ENCODE measurements at places on chromosomes 3 and 15. TPM values are rescaled to one million over a fixed set of nuclear protein-coding genes. Genes with fewer than 3 reads are reported as not detected.

DNA sequence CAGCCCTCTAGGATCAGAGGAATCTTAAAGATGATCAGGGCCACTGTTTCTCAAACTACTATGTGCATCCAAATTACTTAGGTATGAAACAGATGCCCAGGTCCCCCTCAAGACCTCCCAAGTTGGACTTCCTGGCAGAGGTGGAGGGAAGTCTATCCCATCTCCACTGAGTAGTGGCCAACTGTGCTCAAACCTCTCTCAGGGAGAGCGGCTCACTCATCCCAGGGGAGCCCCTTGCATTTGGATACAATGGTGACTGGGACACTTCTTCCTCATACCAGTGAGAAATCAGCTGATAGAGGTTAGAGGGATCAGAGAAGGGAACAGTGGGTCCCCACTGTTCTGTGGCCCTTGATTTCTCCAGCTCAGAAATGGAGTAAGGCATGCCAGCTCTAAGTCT, 8.7 kb upstream of the WNT7A start:
- DNase-seq, result no peak
- peaks cover 16% of the 10 kb centered on the region for H3K4me1 ChIP-seq
- no peak overlapping the region for H3K27ac ChIP-seq
- peaks cover 3% of the 10 kb centered on the region for H3K36me3 ChIP-seq
- no peaks in the 10 kb centered on the region for H3K27me3 ChIP-seq
- H3K4me3 ChIP-seq, result no peak overlapping the region

- H3K27ac ChIP-seq, result no peak overlapping the region
- H3K36me3 ChIP-seq, result peaks cover 15% of the 10 kb centered on the region
- no peak for DNase-seq
- no peaks in the 10 kb centered on the region for H3K4me1 ChIP-seq
- H3K4me3 ChIP-seq, result no peak overlapping the region
- no peaks in the 10 kb centered on the region for H3K27me3 ChIP-seq
These were observed 38.3 kb upstream of the DCUN1D1 start for GRCh38 chr3:183018421-183019192.

DNA sequence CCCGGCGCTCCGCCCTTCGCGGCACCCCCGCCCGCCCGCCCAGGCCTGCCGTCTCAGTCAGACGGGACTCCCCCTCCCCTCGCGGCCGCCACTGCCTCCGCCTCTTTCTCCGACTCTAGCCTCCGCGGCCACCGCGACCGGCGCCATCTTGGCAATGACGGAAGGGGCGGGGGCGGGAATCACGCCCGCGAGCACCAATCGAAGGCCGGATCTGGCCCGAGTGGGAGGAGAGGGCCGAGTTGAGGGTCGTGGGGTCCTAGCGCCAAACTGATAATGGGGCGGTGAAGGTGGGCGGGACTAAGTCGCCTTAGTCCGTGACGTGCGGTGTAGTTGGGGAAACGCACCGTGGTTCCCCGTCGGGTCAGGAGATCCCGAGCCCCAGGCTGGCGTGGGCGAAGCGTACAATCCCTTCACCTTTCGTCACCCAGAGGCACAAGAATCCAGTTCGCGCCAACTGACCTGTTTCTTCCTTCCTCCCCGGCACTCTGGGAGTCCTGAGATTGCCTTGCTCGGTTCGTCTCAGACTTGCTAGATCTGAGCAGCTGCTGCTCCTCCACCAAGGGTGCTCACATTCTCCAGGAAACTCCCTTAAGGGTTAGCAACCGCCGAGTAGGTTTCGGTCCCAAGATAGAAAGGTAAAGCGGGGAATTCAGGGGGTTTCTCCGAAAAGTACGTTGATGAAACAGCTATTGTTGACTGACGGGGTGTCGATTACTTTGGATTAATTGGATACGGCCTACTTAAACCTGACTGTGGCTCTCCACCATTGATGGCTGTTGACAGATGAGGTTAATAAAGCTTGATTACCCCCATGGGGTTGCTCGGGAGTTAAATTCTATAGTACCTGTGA, at the start of gene DENND4A:
TSS of gene DENND4A (minus strand) at position 156 of the 850 bp plus-strand sequence. CDS start 35,843 bp downstream, outside the sequence.
- H3K4me3 ChIP-seq, result peak within 1 kb of the TSS; percentile 83
- no peaks in the 10 kb centered on the region for H3K27me3 ChIP-seq
- peak within 1 kb of the TSS; percentile 96 for H3K27ac ChIP-seq

DNA sequence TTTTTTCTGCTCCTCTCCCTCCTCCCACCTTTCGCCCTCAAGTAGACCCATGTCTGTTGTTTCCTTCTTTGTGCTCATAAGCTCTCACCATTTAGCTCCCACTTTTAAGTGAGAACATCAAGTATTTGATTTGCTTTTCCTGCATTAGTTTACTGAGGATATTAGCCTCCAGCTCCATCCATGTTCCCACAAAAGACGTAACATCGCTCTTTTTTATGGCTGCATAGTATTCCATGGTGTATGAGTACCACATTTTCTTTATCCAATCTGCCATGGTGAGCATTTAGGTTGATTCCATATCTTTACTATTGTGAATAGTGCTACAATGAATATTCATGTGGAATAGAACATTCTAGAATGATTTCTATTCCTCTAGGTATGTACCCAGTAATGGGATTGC, 178.6 kb downstream of the RYR3 start:
- DNase-seq, result no peak
- no peaks in the 10 kb centered on the region for H3K36me3 ChIP-seq
- H3K4me1 ChIP-seq, result no peaks in the 10 kb centered on the region
- peaks cover 8% of the 10 kb centered on the region for H3K27me3 ChIP-seq

GRCh38 chr15:67564968-67565345, 22.5 kb downstream of the MAP2K5 start:
- peak overlapping the region; percentile 35 for H3K4me3 ChIP-seq
- H3K36me3 ChIP-seq, result peaks cover 25% of the 10 kb centered on the region
- no peak overlapping the region for H3K27ac ChIP-seq
- no peak for DNase-seq
- no peaks in the 10 kb centered on the region for H3K27me3 ChIP-seq

DNA sequence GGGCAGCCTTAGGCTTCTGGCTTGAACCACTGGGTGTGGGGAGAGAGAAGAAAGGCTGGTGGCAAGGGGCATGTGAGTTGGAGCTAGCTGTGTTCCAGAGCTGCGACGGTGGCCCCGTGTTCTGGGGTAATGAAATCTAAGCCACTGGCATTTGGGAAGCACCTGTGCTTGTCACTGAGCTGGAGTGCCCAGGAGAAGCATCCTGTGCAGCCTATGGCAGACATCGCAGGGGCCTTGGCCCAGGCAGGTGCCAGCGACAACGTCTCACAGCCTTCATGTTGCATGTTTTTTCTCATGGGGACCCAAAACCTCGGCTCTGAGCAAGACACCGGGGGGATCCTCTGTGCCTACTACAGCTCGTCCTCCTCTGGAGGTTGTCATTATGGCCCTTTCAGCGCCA, 91.1 kb upstream of the PLXNA1 start:
- DNase-seq, result no peak
- no peak overlapping the region for H3K4me3 ChIP-seq
- H3K27ac ChIP-seq, result no peak overlapping the region
- peaks cover 3% of the 10 kb centered on the region for H3K4me1 ChIP-seq
- H3K27me3 ChIP-seq, result no peaks in the 10 kb centered on the region

- H3K27me3 ChIP-seq, result no peaks in the 10 kb centered on the region
- no peak overlapping the region for H3K4me3 ChIP-seq
- no peak for DNase-seq
These were observed 68.4 kb upstream of the RAP2B start for GRCh38 chr3:153093629-153094028.

GRCh38 chr3:37836589-37836988, 25.1 kb upstream of the CTDSPL start:
- no peaks in the 10 kb centered on the region for H3K27me3 ChIP-seq
- no peaks in the 10 kb centered on the region for H3K36me3 ChIP-seq
- H3K4me3 ChIP-seq, result no peak overlapping the region
- DNase-seq, result no peak

DNA sequence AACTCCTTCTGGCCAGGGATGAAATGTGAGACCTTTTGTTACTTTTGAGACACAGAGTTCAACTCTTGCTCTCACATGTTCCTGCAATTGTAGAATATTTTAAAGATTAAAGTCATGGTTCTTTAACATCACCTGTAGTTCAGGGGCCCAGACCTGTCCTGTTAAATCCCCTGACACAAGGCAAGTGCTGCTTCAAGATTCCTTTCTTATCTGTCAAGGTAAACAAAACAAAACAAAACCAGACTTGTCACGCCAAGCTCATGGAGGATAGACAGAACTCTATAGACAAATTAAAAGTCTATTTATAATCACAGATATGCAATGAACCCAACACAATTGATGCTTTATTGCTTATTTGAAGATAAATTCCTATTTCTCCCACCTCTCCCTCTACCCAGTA, 48.6 kb upstream of the NEDD4 start:
- H3K27me3 ChIP-seq, result peaks cover 3% of the 10 kb centered on the region
- peak overlapping the region; percentile 95 for H3K27ac ChIP-seq
- H3K36me3 ChIP-seq, result peaks cover 35% of the 10 kb centered on the region
- H3K4me1 ChIP-seq, result peaks cover 41% of the 10 kb centered on the region
- no peak for DNase-seq

- no peaks in the 10 kb centered on the region for H3K4me1 ChIP-seq
- no peak overlapping the region for H3K4me3 ChIP-seq
- DNase-seq, result no peak
- H3K36me3 ChIP-seq, result no peaks in the 10 kb centered on the region
These were observed 1370.6 kb downstream of the SI start for GRCh38 chr3:163707659-163708058.

DNA sequence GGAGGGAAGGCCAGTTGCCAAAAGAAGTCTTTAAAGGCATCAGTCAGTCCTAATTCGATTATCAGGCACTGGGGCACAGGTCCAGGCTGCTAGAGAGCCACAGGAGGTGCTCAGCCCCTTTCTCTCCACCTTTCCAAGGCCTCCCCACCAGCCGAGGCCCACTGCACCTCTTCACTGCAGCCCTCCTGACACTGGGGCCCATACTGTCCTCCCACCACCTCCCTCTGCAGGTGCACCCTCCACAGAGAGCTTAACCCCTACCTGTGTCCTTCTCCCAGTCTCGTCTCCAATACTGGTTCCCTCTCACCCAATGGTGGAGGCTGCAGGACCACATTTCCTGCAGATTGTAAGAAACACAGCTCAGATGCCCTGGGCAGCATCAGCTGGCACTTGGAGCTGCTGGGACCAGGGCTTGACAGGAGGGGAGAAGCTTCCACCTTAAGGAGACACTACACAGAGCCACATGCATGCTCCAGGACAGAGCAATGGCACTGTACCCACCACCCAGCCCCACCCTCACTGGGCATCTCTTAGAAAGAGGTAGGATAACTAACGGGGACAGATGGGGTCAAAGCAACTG, 81.6 kb upstream of the PRR20G start:
- H3K36me3 ChIP-seq, result no peaks in the 10 kb centered on the region
- no peak for DNase-seq
- H3K27ac ChIP-seq, result no peak overlapping the region
- H3K4me1 ChIP-seq, result no peaks in the 10 kb centered on the region
- H3K4me3 ChIP-seq, result no peak overlapping the region
- H3K27me3 ChIP-seq, result peaks cover 26% of the 10 kb centered on the region

DNA sequence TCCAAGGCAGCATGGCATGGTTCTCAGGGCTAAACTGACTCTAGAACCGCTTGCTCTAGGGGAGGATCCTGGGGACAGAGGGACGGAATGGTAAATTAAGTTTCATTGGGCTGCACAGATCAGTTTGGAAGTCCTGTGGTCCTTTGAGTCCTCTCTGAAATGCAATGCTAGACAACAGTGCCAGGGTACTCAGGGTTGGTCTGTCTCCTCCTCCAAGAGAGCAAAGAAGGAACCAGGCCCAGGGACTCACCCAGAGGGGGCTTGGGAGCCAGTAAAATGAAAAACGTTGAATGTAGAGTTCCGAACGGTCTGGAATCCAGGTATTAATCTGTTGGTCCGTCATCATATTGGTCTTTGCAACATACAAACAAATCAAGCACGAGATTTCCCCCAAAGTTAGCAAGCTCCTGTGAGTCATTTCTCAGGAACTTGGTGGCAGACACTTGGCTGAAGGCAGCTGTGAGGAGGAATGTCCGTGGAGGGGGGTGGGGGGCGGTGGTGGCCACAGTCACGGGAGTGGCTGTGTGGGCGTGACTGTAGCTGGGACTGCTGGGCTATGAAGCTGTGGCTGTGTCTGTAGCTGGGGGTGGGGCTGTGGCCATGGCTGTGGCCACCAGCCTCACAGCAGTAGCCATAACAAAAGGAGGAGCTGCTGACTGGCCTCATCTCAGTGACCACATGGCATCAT, 361.0 kb downstream of the SHQ1 start:
- peaks cover 33% of the 10 kb centered on the region for H3K4me1 ChIP-seq
- no peak overlapping the region for H3K27ac ChIP-seq
- H3K27me3 ChIP-seq, result no peaks in the 10 kb centered on the region
- peaks cover 15% of the 10 kb centered on the region for H3K36me3 ChIP-seq

GRCh38 chr3:192915722-192916121, 1.9 kb downstream of the MB21D2 start:
- peaks cover 3% of the 10 kb centered on the region for H3K36me3 ChIP-seq
- H3K4me3 ChIP-seq, result peak overlapping the region; percentile 40
- no peak overlapping the region for H3K27ac ChIP-seq
- peaks cover 17% of the 10 kb centered on the region for H3K4me1 ChIP-seq
- peaks cover 75% of the 10 kb centered on the region for H3K27me3 ChIP-seq

DNA sequence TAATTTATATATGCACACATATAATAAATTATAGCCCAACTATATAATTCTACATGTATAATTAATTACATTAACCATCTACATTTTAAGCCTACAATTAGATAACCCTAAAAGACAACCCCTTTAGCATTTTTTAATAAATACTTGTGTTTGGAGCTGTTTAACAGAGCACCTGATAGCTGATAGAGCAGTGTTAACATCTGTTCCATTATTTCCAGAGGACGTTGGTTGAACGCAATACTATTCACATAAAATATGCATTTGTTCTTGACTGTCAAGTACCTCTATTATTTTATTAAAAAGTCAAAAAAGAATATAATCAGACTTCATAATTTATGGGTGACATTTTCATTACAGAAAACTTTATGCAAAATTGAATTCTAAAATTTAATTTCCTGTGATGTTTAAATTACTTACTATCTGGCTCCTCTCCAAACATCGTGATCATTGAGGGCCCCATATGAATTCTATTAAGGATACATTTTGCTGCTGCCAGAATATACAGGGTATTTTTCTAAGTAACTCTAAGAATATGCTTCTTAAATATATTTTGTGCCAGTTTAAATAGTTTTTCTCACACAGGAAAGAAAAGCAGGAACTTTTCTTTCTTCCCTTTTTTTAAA, 234.3 kb downstream of the SHOX2 start:
- DNase-seq, result no peak
- H3K36me3 ChIP-seq, result no peaks in the 10 kb centered on the region
- no peaks in the 10 kb centered on the region for H3K4me1 ChIP-seq
- H3K4me3 ChIP-seq, result no peak overlapping the region
- H3K27me3 ChIP-seq, result no peaks in the 10 kb centered on the region

- DNase-seq, result no peak
- H3K27ac ChIP-seq, result no peak overlapping the region
- H3K4me3 ChIP-seq, result no peak overlapping the region
- H3K4me1 ChIP-seq, result no peaks in the 10 kb centered on the region
- H3K27me3 ChIP-seq, result no peaks in the 10 kb centered on the region
These were observed 101.2 kb downstream of the WDR72 start for GRCh38 chr15:53658255-53658654.

ITIH1 gene
- not detected for total RNA-seq

PATL2 gene
- 8.6 TPM for total RNA-seq

EBLN2 gene
- 3.5 TPM for total RNA-seq

FBXO22 gene
- total RNA-seq, result 48.2 TPM

RAB11A gene
- 130 TPM for total RNA-seq

SLC22A13 gene
- 0.27 TPM for total RNA-seq

DOCK3 gene
- total RNA-seq, result 2.1 TPM

EPHA6 gene
- total RNA-seq, result not detected

CCDC9B gene
- total RNA-seq, result 0.24 TPM

CHST2 gene
- 13.2 TPM for total RNA-seq

TM4SF4 gene
- not detected for total RNA-seq

TPRA1 gene
- total RNA-seq, result 29.4 TPM
